ENCODE measurements at places on chromosomes 4 and X.

DNA sequence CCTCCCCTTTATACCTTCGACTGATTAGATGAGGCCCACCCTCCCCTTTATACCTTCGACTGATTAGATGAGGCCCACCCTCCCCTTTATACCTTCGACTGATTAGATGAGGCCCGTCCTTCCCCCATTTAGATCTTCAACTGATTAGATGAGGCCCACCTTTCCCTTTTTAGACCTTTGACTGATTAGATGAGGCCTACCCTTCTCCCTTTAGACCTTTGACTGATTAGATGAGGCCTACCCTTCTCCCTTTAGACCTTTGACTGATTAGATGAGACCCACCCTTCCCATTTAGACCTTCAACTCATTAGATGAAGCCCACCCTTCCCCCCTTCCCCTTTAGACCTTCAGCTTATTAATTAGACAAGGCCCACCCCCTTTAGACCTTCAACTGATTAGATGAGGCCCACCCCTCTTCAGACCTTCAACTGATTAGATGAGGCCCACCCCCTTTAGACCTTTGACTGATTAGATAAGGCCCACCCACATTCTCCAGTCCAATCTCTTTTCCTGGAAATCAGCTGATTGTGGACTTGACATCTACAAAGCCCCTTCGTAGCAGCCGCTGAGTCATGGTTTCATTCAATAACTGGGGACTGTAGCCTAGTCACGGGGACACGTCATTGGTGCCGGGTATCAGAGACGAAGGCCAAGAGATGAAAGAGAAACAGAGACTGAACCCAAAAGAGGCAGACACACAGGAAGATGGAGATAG is 28.8 kb upstream of the IL3RA start:
- DNase-seq, result no peak

- DNase-seq, result no peak
These were observed 64.9 kb upstream of the PSAPL1 start for GRCh38 chr4:7499661-7500060.

DNA sequence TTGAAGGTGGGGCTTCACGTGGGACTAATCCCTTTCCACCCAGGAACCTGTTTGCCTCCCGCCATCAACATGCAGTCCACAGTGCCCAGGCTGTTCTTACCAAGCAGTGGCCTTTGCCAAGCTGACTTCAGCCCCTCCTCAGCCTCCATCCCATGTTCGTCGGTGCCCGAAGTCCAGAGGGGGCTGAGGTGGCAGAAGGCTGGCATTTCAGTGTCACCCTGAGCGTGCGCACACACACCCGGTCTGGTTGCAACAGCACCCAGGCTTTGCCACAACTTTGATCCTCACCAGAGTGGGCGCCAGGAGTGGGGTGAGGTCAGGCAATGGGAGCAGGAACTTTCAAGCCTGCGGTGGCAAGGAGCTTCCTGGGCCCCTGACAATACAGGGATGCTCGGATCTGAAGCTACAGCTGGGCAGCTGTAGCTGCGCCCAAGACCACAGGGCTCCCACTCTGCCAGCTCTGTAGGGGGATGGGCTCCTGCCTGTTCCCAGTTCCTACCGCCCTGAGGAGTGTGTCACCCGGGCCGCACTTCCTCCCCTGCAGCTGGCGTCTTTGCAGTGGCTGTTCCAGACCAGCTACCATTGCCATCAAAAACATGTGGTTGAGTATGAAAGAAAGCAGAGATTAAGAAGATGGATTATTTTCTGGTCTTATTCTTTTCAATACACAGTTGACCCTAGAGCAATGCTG is 428.0 kb downstream of the EPHA5 start:
- no peak for DNase-seq

DNA sequence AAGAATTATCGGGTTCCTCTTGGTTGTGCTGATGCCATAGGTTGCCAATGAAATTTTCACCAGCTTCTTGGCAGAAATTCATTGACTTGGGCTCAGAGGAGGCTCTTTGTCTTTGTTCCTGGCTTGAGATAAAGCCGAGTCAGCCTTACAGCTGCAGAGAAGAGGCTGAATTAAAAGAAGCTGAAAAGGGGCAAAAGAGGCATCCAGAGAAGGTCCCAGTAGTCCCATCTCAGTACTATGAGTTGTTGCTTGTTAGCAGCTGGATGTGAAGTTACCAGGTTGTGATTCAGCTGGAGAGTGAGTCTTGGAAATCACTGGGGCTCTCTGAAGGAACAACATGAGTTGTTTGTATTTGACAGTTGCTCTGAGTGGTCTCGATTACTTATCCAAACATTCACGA is 59.7 kb downstream of the SMAD1 start:
- DNase-seq, result no peak

GRCh38 chr4:31204874-31205273 is 484.7 kb downstream of the PCDH7 start:
- no peak for DNase-seq

Data from fibroblast of skin of right biceps (primary cell).